ENCODE measurements at places on chromosomes 7 and 10. TPM values are rescaled to one million over a fixed set of nuclear protein-coding genes. Genes with fewer than 3 reads are reported as not detected.

Gene AKR1C1
- 216 TPM for total RNA-seq

Gene POLR3A
- total RNA-seq: 27.4 TPM

Gene CFAP69
- 7.7 TPM for total RNA-seq

Gene SORCS1
- not detected for total RNA-seq

Gene VAX1
- total RNA-seq: not detected

Gene DGKI
- 3.5 TPM for total RNA-seq

Gene LRRN3
- 0.37 TPM for total RNA-seq

Gene CYP2C8
- not detected for total RNA-seq

Gene KNDC1
- under 0.01 TPM for total RNA-seq

Gene SNCG
- total RNA-seq: 9.2 TPM

Gene NKX6-2
- total RNA-seq: not detected

Gene OGA
- 102 TPM for total RNA-seq

Gene MAP3K8
- 5.3 TPM for total RNA-seq

Gene DNAJC2
- total RNA-seq: 23.9 TPM

Gene HECW1
- total RNA-seq: 3.9 TPM

Gene EBF3
- 22.5 TPM for total RNA-seq

Gene ABI1
- 55.1 TPM for total RNA-seq

Gene SKIDA1
- total RNA-seq: 0.73 TPM

Gene NOS3
- 3.9 TPM for total RNA-seq

Gene UCMA
- total RNA-seq: not detected

Gene PSAP
- total RNA-seq: 686 TPM

Gene NPSR1
- total RNA-seq: not detected

Gene GPC2
- total RNA-seq: 0.73 TPM

Gene ADIRF
- 51.1 TPM for total RNA-seq

Gene ZNF467
- 0.20 TPM for total RNA-seq

Gene TLX1
- total RNA-seq: not detected

Gene CFAP70
- 0.39 TPM for total RNA-seq

Gene CRYGN
- total RNA-seq: under 0.01 TPM

Gene ARHGAP22
- 87.6 TPM for total RNA-seq

Gene RPS24
- 1,226 TPM for total RNA-seq

Gene GHRHR
- total RNA-seq: not detected

Gene FKBP6
- not detected for total RNA-seq

Gene SPDYE3
- total RNA-seq: not detected

Gene ARMC10
- total RNA-seq: 29.9 TPM

Gene RASSF4
- total RNA-seq: 2.9 TPM

Gene NKX2-3
- total RNA-seq: not detected

Gene NEBL
- 1.1 TPM for total RNA-seq

Gene RBP3
- not detected for total RNA-seq

Gene TAS2R5
- total RNA-seq: 0.59 TPM

Gene ANKRD22
- not detected for total RNA-seq

Gene CALU
- 475 TPM for total RNA-seq

Gene CALML5
- not detected for total RNA-seq

Gene MYH16
- total RNA-seq: not detected

Gene DPP6
- total RNA-seq: not detected

Gene ARMC3
- not detected for total RNA-seq

Gene PFKFB3
- total RNA-seq: 6.2 TPM

Gene SOSTDC1
- total RNA-seq: not detected
